ENCODE measurements at places on chromosomes 3 and 15.

DNA sequence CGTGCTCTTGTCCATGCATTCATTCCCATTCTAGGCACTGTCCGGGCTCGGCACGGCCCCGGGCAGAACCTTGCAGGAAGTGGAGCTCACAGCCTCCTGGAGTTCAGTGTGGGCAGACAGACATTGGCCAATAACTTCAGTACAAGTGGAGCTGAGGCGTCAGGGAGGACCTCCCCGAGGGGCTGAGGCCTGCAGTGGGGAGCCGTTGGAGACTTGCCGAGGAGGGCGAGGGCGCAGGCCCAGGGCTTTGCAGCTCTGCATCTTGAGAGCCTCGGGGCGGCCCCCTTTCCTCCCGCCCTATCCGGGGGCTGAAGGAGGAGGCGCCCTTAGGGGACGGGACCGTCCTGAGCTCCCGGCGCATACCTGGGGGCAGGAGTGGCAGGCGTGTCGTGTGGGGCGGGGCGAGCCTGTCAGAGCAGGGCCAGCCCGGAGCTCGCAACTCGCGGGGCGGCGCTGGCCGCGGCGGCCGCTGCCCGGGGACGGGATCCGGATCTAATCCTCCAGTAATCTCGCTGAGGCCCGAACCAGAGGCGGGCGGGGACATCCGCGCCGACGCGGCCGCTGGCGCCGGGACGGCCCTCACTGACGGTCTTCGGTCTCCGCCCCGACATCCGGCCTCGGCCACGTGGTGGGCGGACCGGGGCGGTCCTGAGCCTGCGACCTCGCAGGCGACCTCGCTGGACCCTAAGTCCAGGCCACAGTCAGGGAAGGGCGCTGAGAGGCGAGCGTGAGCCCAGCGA lies at the start of gene ACY1:
TSS of gene ACY1 (plus strand) at position 698 of the 740 bp plus-strand sequence. CDS start 530 bp downstream, outside the sequence.
- DNase-seq: peak; percentile 61

DNA sequence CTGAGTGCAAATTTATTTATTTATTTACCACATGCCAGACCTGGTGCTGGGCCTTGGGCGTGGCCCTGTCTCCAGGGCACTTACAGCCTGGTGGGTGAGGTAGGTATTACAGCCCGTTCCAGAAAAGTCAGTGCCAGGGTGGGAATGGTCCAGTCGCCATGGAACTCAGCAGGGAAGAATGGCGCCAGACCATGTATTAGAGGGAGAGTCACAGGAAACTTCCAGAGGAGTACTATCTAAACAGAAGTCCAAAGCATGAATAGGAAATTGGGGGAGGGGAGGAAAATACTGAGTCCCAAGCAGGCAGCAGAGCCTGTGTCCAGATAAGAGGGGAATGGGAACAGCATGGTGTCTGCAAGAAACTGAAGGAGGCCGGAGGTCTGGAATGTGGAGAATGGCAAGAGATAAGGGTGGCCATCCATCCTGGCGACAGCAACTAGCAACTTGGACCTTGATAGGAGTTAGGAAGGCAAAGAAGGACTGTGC lies 27.0 kb downstream of the SH3BP5 start:
- no peak for DNase-seq

DNA sequence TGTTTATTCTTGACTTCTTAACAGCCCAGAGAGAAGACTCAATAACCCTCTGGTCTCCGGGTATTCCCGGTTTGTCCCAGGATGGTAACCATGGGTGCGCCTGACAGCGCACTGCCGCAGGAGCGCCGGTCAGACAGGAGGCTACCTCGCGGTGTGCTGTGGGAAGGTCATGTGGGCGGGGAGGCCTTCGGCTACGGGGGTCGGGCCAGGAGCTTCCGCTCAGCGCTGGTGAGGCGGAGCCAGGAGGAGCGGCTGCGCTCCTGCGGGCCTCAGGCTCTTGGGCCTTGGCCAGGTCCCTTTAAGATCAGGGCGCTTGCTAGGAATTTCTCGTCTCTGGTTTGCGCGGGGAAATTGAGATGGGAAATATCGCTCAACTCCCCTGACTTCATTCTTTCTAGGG lies 182.3 kb upstream of the NDN start:
- DNase-seq: no peak

- no peak for DNase-seq
These were observed 369.1 kb downstream of the RBMS3 start for GRCh38 chr3:29649815-29650547.

DNA sequence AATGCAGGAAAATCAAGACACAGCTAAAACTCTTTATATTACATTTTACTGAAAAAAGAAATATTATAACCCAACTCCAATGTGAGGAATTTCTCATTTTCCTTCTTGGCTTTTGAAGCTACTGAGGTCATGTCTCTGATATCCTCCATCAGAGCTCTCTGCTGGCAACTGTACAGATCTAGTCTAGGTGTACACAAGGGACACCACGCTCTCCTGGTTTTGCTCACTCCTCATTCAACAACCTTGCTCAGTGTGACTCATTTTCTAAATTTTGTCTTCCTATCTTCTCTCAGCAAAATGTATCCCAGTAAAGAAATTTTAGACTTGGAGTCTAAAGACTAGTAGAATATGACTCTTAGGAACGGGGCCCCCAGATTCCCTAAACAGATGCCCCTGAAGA lies 144.3 kb downstream of the KCNMB2 start:
- DNase-seq: no peak

DNA sequence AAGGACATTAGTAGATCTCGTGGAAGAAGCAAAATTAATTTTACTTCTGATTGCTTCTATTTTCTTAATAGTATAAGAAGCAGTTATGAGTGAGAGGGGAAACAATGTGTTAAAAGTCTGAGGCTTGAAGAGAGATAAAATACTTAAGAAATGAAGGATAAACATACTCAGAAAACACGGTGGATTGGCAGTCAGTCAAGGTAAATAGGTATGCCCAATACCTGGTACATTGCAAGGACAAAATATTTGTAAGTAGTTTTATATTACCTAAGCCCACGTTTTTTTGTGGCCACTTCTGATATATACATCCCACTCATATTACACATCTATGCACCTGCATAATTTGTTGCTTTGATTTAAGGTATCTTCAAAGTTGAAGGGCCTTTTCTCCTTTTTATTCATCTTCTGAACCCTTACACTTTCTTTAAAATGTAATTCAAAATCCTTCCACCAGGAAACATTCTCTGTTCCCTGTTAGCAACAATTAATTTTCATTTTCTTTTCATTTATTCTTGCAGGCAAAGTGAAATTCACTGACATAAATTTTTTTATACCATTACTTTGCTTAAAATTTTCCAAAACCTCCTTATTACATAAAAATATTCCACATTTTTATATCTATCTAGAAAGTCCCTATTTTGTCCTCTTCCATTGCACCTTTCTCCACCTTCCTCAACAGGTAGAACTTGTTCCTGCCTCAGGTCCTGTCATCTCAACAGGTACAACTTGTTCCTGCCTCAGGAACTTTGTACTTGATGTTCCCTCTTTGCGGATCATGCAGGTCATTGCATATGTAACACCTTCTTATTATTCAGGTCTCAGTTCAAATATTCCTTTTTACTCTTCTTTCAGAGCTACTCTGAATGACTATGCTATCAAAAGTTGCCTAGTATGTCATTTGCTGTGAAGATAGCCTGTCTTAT lies 755.7 kb upstream of the ALCAM start:
- no peak for DNase-seq

DNA sequence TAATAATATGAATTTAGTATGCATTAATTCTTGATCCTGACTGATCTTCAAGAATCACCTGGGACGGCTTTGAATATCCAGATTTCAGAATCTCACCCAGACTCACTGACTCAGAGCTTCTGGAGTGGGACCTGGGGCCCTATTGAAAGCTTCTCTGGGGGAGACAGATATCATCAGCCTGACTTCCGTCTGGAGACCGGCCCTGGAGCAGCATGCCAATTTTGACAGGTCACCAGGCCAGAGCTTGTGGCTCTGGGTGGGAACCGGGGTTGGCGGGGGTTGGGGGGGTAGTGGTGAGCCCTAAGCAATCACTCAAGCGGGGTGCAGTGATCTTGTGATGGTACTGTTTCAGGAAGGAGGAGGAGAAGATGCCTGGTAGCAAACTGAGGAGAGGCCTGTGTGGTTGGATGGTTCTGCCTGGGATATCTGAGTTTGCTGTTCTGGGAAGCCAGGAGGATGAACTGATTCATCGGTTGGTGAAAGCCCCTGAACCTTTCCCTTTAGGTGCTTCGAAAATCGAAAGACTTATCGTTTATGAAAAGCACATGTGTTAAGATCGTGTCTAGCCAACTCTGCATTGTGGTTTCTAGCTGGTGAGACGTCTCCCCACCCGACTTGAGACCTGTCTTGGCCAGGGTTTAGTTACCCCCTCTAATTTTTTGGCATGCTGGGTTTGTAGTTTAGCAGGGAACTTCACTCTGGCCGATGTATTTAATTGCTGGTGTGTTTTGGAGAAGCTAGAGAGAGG lies 263.9 kb upstream of the C2CD4B start:
- DNase-seq: no peak

GRCh38 chr15:73956743-73957135 lies 30.5 kb downstream of the LOXL1 start:
- DNase-seq: no peak

- DNase-seq: no peak
These were observed 19.2 kb downstream of the DYNC1LI1 start for GRCh38 chr3:32551496-32551895.

GRCh38 chr3:55534876-55535275 lies 47.8 kb upstream of the WNT5A start:
- no peak for DNase-seq

DNA sequence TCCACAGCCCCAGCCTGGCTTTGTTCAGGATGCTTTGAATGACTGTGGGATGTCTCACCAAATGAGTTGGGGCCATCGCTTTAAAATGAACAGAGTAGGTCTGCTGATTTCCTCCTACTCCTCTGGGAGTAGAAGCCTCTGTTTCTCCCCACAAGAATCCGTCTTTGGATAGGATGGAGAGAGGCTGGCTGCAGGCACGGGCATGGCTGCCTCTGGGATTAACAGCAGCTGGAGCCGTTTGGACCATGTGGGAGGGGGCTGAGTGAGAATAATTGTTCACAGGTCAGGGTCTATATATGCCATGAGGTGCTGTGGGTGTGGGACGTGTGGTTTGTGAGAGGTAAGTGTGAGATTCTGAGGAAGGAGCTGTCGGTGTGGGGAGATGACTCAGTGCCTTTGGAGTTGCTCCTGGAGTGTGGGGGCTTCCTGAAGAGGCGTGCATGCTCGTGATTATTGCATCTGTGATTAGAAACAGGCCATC lies 48.0 kb upstream of the APEH start:
- no peak for DNase-seq

- no peak for DNase-seq
These were observed 128.0 kb downstream of the ATP8B4 start for GRCh38 chr15:49990835-49991545.

DNA sequence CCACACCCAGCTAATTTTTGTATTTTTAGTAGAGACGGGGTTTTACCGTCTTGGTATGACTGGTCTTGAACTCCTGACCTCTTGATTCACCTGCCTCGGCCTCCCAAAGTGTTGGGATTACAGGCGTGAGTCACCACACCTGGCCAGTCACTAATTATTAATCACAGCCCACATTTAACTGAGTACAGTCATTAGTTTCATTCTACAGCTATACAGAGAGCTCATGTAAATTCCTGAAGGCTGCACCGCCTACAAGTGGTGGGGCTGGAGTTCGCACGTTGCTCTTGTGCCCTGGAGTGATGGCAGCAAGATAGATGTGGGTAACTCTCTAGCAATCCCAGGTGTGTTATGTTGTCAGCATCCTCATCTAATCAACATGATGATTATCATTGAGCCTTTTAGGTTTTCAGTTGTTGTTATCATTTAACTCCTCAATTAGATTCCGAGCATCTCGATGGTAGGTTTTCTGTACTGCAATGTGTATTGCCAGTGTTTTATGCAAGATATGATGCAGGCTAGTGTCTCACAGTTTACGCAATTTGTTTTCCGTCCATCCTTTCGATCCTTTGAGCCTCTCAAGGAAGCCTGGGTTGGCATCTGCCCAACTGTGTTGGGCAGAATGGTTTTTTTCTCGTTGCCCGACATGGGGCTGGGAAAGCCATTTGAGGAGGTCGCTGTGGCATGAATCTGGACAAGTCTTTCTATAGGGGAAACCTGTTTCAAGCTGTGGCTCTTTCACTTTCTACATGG lies 216.3 kb downstream of the LPP start:
- no peak for DNase-seq

GRCh38 chr15:90872486-90873184 lies 4.2 kb downstream of the FURIN start:
- DNase-seq: peak; percentile 51

DNA sequence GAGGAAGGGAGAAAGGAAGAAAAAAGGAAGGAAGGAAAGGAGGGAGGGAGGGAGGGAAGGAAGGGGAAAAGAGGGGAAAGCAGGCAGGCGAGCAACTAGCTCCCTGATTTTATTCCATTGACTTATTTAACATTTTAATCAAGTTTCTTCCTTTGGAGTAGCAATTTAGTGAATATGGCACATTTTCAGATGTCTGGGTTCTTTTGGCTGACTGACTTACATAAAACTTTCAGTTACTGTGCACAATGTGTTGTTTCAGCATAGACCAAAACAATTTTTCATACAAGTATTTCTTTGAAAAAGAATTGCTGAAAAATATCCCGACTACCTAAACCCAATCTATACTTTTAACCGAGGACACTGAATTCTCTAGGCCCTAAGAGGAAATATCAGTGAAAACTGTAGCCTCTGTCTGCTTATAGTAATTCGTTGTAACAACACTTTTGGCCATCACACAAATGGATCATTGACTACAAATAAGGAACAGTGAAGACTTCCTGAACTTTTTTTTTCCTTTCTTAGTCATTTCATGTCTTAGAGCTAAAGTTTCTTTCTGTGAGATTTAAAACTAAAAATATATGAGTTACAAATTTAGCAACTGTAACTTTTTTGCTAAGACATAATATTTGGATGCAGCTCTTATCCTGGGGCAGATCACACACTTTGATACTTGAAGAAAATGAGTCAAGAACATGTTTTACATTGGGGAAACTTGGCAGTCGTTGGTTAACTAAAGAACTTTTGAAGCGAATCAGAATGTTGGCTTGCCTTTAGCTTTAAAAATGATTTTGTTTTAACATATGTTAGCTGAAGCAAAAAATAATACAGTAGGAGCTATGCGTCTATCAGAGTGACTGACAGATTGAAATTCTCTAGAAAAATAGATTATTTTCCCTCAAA lies 79.6 kb downstream of the SOX2 start:
- DNase-seq: no peak

DNA sequence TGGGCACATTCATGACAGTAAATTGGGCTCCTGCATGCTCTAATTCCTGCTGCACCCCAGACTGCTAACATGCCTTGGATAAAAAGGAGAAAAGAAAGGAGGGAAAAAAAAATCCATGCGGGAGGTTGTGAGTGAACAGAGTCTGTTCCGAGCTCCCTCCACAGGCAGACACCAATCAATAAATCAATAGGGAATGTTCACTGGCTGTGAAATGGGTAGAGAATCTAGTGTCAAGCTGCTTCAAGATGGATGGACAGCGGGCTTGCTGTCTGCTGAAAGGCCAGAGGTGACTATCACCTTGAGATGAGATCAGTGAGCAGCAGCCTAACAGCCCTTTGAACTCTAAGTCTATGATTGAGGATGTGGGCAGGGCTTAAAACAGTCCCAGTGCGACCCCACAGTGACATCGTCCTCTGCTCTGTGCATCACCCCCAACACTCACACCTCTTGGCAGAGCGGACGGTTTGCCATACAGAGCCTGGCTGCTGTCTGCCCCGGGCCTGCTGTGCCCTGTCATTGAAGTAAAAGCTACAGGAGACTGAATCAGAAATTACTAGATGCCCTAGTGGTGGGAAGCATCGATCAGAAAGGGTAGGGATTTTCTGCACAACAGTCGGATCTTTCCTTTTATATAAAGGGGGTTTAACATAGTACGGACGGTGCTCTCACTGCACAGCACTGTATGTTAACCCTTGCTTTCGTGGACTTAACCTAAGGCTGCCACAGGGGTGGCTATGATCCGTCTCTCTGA lies 247.9 kb upstream of the ONECUT1 start:
- DNase-seq: no peak
